ENCODE measurements at places on chromosomes 6 and 20.

DNA sequence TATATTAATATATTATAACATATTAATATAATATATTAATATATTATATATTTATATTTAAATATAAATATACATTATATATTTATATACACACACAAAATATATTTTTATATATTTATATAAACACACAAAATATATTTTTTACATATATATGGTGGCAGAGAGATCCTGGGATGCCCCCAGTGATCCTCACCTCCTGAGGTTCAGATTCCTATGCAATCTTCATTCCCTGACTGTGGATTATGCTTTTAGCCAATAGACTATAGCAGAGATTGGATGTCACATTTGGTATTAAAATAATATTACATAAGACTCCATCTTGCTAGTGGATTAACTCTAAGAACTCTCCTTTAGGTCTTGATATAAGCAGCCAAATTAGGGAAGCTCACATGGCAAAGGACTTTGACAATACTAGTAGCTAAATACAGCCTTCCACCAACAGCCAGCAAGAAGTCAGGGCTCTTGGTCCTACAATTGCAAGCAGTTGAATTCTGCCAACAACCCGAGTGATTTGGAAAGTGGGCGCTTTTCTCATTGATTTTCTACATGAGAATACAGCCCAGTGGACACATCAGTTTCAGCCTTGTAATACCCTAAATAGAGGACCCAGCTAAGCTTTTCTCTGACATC lies 681.0 kb downstream of the C6orf118 start:
- no peak for DNase-seq

DNA sequence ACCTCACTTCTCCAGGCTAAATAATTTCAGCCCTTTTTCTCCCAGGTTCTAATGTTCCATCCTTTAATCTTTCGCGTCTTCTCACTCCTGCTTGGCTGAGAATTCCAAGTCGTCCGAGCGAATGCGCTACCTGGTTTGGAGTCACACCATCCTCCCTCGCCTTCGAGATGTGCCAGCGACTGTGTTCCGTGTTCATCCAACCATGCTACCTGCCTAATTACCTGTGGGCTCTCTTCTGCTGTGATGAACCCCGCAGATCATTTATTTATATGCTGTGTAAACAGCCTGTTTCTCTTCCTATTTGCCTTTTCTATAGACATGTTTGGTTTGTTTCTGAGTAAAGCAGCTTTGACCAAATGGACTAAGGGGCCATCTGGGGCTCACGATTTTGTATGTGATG lies 83.5 kb upstream of the TMEM181 start:
- DNase-seq, result no peak

DNA sequence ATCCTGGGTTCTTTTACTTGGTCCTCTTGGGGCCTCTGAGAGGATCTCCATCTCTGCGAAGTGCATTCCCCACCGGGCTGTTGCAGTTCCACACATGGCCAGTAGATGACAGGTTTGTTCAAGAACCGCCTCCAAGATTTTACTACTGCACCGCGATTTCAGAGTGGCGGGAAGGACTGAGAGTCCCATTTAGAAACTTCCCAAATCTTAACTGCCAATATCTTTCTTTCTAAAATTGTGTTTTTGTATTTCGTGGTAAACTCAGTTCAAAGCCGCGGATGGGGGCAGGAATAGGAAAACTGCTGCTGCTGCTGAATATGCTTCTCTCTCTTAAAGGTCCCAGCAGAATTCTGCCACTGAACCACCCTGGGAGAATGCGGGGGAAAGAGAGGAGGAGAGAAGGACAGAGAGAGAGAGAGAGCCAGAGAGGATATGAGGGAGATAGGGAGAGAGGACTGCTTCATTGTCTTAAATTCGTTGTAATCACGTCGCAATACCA lies 8.6 kb upstream of the BTNL2 start:
- peak; percentile 41 for DNase-seq

GRCh38 chr6:85449388-85449817 lies 480 bp upstream of the NT5E start:
- peak; percentile 83 for DNase-seq

- no peak for DNase-seq
Observed at GRCh38 chr6:34524499-34524898, 31.6 kb downstream of the SPDEF start.

- DNase-seq, result no peak
Observed at GRCh38 chr6:37686111-37686510, 11.6 kb downstream of the MDGA1 start.

DNA sequence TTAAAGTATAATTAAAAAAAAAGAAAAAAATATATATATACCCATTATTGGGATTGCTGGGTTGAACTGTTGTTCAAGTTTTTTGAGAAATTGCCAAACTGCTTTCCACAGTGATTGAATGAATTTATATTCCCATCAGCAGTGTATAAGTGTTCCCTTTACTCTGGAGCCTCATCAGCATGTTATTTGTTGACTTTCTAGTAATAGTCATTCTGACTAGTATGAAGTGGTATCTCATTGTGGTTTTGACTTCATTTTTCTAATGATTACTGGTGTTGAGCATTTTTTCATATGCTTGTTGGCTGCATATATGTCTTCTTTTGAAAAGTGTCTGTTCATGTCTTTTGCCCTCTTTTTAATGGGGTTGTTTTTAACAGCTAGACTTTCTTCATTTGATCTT lies 1260.8 kb upstream of the GJE1 start:
- DNase-seq, result peak; percentile 80

DNA sequence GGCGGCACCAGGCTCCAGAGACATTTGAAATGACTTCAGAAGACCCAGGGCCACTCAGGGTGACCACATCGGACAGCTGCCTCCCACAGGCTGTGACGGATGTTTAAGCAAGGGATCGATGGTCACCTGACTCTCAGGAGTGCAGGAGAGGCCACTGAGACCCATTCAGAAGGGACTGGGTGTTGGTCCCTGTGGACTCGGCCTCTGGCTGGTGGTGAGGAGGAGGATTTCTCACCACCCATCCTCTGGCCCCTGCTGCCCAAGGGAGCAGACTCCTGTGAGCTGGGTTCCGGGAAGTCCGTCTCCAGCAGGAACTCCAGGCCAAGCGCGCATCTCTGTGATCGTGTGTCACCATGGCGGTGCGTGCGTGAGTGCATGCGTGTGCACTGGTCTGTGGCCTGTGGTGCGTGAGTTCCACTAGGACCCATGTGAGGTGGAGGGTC lies 25.5 kb downstream of the NPEPL1 start:
- no peak for DNase-seq

DNA sequence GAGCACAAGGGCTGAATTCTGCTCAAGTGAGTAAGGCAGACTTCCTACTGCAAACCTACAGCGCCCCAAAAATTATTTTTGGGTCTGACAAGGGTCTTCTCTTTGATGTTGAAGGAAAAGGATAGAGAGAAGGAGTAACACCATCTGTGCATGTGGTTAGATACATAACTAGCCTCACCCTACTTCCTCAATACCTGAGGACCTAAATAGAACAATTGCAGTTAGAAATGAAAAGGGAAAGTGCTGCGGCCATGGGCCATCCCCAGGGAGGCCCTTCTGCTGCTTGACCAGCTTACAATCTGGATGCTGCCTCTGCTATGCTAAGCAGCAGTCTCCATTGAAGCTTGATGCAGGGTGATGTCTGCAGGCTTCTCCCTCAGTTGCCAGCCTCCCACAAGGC lies 63.2 kb upstream of the ARMH2 start:
- no peak for DNase-seq

DNA sequence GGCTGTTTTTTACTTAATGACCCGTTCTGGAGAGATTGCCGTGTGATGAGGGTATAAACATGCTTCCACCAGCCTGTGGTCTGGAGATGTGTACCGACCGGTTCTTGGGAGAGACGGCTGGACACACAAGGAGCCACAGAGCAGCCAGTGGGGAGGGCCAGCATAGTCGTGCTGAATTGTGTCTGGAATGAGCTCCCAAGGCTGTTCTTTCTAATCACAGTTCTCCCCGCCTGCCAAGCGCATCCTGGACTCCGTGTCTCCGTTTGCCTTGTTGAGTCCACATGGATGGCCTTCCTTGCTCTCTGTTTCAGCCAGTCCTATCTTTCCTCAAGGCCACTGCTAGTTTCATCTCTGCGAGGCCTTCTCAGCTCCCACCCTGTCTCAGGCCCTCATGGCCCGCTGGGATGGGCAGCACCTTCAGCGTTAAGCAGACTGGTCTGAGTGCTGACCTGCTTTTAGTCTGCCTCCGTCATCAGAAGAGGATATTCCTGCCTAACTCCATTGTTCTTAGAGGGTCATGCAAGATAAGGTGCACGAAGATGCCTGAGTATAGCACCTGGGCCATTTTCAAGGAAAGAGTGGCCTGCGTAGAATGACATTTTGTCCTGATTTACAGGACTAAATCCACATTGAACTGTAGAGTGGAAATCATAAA lies 20.6 kb downstream of the MANBAL start:
- no peak for DNase-seq

DNA sequence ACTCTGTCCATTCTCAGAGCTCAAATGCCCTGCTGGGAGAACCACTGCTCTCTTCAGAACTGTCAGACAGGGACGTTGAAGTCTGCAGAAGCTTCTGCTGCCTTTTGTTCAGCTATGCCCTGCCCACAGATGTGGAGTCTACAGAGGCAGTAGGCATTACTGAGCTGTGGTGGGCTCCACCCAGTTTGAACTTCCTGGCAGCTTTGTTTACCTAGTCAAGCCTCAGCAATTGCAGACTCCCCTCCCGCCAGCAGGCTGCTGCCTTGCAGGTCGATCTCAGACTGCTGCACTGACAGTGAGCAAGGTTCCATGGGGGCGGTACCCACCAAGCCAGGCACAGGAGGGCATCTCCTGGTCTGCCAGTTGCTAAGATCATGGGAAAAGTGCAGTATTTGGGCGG lies 21.8 kb upstream of the UFL1 start:
- no peak for DNase-seq

GRCh38 chr6:2784061-2784460 lies 18.9 kb downstream of the WRNIP1 start:
- no peak for DNase-seq

DNA sequence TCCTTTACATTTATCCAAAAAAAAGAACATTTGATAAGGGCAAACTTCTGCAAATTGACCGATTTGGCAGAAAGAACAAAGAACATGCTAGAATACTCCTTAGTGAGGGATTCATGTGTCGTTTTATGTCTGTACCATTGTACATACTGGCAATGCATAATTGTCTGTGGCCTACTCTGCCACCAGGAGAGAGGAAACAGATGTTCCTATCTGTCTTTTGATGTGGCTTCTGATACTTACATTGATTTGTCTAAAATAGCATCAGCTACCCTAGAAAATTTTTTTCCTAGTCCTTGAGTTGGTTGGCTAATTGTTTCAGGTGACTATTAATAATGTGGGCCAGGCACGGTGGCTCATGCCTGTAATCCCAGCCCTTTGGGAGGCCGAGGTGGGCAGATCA lies 654.1 kb downstream of the KIF16B start:
- DNase-seq, result no peak

DNA sequence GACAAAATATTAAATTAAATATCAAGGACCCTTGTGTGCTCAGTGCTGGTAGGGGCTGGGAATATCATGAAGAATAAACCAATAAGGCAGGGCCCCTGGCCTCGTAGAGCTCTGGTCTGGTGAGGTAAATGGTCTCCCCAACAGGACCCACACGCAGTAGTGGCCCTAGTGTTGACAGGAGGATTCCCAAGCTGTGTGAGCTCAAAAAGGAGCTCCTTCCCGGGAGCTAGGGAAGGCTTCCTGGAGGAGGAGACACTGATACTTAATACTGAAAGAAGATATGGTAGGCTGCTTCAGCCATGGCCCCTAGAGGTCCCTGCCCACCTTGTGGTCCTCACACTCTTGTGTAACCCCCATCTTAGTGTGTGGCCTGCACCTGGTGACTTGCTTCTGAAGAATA lies 209.1 kb downstream of the NFATC2 start:
- DNase-seq, result no peak

DNA sequence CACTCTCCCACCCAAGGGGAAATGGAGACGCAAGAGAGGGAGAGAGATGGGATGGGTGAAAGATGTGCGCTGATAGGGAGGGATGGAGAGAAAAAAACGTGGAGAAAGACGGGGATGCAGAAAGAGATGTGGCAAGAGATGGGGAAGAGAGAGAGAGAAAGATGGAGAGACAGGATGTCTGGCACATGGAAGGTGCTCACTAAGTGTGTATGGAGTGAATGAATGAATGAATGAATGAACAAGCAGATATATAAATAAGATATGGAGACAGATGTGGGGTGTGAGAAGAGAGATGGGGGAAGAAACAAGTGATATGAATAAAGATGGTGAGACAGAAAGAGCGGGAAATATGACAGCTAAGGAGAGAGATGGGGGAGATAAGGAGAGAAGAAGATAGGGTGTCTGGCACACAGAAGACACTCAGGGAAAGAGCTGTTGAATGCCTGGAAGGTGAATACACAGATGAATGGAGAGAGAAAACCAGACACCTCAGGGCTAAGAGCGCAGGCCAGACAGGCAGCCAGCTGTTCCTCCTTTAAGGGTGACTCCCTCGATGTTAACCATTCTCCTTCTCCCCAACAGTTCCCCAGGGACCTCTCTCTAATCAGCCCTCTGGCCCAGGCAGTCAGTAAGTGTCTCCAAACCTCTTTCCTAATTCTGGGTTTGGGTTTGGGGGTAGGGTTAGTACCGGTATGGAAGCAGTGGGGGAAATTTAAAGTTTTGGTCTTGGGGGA lies 754 bp downstream of the TNF start:
- no peak for DNase-seq

DNA sequence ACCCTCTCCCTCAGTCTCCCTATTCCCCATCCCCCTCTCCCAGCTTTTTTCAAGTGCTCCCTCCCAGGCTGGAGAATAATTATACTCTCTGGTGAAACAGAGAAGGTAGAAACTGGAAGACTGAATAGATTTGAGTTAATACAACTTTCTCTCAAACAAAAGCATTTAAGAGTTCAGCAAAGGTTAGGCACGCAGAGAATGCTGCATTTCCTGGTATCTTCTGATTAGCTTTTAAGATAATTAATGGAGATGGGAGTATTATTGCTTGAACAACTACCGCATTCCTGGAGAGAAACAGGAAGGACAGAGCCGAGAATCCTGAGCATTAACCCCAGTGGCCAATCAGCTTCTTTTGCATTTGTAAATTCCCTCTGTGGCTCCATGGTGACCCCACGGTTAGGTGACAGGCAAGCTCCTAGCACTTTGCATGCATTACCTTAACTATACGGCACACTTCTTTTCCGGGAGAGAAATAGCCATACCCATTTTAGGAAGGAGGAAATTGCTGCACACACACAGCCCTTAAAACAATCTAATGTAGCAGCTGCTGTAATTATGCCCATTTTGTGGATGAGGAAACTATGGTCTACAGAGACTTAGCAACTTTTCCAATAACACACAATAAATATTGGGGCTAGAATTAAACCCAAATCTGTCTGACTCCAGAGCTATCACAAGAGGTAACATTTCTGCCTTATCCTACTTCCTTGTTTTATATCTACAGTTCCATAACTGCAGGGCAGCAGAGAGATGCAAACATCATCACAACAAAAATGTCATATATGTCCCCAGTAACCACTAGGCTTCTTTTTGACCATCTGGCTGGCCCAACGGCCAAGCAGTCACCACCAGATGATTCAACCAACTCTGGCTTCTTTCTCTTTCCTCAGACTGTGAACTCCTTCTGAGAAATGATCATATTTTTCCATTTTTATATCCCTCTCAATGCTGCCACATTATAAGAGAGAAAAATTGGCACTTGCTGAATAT lies 169.9 kb downstream of the CD24 start:
- DNase-seq, result no peak

GRCh38 chr6:44740566-44741120 lies 353.1 kb downstream of the CDC5L start:
- DNase-seq, result no peak

- no peak for DNase-seq
Observed at GRCh38 chr6:35876902-35877301, 44.0 kb downstream of the SRPK1 start.

GRCh38 chr6:169839029-169839481 lies 87.6 kb downstream of the ERMARD start:
- DNase-seq, result no peak

GRCh38 chr20:10558635-10559187 lies 115.1 kb downstream of the JAG1 start:
- peak; percentile 99 for DNase-seq
